NCI-H2029 treated with DMSO at 0.1 percent for 48 hours (cell line): ENCODE measurements at places on chromosomes 3 and 15.

GRCh38 chr3:153495422-153495821 is 333.4 kb downstream of the RAP2B start:
- DNase-seq: no peak

DNA sequence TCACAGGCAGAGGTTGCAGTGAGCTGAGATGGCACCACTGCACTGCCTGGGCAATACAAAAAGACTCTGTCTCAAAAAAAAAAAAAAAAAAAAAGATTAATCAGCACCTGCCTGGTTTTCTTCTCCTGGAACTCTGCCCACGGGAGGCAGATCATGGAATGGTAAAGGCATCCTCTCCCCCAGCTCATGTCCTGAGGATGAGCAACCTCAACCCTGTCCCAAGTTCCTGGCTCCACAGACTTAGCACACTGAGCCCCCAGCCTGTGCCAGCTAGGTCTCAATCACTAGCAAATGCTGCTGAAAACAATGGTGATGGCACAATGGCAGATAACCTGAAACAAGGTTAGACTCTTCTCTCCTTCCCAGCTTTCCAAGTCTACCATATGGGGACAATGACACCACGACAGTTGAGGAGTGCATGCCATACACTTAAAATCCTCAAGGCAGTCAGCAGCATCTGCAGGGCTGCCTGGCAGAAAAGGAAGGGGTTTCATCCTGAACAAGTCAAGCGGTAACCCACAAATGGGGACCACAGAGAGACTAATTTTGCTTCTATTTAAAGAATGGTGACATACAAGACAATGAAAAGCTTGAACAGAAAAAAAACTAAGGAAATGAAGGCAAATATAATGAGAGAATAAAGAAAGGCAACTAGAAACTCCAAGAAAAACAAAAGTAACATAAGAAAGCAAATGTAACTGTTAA is 4.8 kb downstream of the CLN6 start:
- DNase-seq: no peak

- DNase-seq: no peak
These were observed 45.7 kb downstream of the TGM4 start for GRCh38 chr3:44920081-44920480.

DNA sequence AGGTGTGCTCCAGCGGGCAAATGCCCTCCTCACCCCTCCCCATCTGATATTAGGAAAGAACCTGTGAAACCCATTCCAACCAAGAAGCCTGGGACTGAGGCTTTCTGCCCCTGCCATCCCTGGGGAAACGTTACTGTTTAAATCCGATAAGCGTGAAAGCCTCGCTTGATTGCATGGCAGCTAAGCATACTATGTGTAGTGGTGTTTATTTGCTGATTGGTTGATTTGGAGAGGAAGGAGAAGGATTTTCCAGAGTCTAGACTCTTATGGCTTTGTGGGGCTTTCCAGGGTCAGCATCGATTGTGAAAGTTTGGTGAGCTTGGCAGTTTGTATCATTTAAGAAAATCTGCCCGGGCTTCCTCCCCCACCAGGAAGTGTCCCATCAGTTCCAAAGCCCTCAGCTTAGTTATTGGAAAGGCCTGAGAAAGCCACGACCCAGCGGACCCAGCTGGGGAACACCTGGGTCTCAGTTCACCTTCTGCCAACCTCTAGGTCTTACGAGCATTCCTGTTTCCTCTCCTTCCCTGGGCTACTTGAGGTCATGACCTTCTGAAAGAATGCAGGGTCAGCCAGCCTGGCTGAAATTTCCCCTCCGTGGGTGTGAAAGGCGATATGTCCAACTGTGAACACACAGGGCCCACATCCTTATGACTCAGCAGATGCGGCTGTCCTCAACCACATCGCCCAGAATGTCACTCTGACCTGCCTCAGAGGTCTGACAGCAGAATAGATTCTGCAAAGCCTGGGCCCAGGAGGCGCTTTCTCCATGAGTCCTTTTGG is 62.8 kb upstream of the HERC1 start:
- no peak for DNase-seq

DNA sequence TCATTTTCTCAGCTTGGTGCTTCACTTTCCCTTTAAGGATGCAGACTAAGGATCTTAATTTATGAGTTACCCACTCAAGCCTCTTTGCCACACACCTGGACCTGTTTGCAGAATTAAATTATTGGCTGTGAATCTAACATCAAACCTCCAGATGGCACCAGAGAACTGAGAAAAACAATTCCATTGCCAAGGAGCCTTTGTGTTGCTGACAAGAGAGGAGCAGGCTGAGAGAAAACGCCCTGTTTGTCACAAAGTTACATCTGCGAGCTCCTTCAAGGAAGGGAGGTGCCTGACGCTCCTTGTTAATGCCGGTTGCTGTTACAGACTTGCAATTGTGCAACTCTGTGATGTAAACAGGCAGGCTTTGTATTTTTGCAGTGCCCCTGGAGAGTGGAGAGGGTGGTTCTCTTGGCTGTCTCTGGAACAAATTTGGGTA is 36.3 kb upstream of the TMC3 start:
- DNase-seq: peak; percentile 45

GRCh38 chr3:151581035-151581434 is 120.2 kb upstream of the IGSF10 start:
- no peak for DNase-seq

DNA sequence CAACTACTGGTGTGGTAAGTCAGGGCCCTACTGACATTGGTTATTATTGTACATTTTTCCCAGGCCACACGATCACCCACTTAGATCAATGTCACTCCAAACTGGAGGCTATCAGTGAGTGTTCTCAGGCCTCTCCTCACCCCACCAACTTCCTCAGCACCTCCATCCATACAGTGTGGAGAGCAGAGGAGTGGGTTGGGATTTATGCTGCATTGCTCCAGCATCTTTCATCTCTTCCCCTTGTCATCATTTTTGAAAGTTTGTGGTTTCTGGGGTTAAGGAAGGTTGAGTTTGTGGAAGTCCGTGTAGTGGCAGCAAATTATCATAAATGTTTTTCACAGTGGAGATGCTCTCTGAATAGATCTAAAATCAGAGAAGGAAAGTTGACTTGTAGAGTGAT is 60.2 kb downstream of the TLNRD1 start:
- no peak for DNase-seq

GRCh38 chr3:8472549-8472948 is 29.1 kb upstream of the LMCD1 start:
- no peak for DNase-seq

DNA sequence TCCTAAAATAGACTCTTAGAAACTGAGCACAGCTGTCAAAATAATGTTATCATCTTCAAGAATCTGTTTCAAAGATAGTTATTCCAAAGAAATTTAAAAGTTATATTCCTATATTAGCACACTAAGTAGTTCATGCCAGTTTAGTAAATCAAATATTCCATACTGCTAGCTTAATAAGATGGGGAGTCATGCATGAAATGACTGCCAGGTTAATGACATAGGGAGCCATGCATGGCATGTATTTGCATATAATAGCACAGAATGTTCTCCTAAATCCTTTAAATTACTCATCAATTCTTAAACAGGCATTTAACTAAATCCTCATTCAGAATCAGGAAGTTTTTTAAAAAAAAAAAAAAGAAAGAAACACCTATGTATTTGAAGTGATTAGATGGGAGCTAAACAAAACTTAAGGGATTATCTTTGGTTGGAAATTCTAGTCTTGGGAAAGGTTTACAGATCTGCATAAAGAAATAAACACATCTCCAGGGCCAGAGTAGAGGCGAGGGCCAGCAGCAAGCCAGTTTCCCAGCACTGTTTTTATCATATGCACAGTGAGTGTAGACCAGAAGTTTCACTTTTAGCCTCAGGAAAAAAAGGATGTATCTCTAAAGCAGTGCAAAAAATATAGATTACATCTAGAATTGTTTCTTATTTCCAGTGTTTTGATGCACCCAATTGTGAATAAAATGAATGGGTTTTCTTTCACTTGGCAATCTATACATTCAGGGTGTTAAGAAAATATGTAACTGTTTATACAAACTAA is 366.4 kb upstream of the AGTR1 start:
- DNase-seq: no peak

- no peak for DNase-seq
These were observed 30.8 kb upstream of the SLC25A36 start for GRCh38 chr3:140910860-140911259.

DNA sequence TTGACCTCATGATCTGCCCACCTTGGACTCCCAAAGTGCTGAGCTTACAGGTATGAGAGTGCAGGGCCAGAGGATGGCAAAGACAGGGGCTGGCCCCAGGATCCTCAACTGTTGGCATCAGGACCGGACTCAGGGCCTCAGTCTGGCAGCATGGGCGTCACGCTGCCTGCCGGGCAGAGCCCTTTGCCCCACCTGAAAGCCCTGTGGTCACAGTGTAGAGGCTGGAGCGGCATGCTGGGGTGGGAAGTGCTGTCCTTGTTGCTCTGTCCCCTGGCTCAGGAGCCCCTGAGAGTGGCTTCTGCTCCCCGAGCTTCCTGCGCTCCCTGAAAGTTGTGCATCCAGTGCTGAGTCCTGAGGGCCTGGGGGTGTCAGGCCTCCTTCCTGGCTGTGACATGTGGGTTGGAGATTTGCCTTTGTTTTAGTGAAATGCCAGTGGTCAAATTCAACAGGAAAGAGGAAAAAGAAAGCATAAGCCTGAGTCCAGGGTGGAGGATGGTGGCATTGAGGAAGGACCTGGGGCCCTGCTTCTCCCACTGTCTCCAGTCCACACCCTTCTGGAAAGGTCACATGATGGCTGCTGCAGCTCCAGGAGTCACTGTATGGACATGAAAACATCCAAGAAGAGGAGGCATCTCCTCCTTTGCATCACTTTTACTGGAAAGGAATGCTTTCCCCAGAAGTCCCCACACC is 147.2 kb downstream of the OR4M2 start:
- no peak for DNase-seq
